ENCODE measurements at places on chromosomes 3 and 15.

GRCh38 chr3:110955301-110955880 lies 116.2 kb upstream of the NECTIN3 start:
- no peak for DNase-seq

DNA sequence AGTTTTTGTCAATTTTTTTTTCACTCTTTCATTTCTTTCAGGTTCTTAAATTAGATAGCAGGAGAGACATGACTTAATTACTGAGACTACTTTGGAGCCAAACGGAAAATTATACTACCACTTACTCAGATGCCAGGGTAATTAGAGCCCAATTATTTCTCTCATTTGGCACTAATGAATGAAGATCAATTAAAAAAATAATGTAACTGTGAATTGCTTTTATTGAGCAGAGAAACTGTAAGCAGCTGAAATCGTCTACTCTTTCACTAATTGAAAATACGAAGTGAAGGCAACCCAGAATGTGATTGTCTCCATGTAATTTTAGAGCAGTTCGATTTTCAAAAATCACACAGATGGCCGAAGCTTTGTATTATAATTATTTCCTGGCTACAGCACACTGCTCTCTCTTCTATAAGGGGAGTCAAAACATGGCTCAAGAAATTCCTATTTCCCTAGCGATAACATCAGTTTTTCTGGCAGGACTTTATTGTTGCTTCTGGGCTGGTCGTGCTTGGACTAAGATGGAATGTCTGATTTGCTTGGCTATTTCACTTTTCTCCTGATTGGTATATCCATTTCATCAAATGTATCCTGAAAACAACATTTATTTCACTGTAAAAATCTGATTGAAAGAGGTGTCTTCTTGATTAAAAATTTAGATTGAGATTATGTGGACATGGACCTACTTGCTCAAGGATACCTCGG lies 55.8 kb upstream of the PDZRN3 start:
- peak; percentile 59 for DNase-seq

GRCh38 chr15:29355477-29355876 lies 85.9 kb upstream of the NSMCE3 start:
- no peak for DNase-seq

DNA sequence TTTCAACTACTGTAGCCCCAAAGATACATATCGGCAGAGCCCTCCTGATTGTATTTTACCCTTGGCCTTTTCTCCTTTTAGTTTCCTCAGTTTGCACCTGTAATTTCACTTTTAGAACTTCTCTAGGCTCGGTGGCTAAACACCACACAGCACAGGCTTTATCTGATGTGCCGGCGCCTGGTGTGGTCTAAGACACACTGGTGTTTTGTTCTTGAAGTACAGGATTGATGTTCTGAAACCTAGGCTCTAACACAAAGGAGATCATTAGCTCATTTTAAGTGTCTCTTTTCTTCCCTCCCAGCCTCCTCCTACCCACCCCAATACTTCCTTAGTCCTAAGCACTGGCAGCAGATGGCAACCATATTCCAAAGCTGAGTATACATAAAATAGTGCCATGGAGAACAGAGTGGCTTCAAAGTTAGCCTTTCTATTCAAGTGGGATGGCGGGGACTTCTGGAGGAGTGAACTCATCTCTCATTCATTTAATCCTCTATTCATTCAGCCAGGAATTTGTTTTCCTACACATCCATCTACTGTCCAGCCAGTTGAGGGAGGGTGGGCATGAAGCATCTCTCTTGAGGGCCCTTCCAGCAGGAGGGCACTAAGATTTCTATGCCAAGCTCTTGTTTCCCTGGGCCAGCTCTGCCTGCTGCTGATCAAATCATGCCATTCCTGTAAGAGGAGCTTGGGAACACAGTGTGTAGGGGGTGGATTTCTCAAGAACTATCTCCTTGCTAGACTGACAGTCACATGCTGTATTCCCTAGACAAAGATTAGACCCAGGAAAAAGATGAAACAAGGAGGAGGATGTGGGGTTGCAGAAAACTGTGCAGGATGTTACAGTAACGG lies 71.2 kb downstream of the TIGIT start:
- no peak for DNase-seq

- DNase-seq = peak; percentile 78
These were observed 20.3 kb downstream of the XXYLT1 start for GRCh38 chr3:195250473-195251251.
